Stimulated activated CD8-positive, alpha-beta memory T cell treated with anti-CD3 and anti-CD28 coated beads, Interleukin-12 subunit alpha, Interleukin-12 subunit beta, amount 100 ng/mL, for 1 hour (primary cell): ENCODE measurements at places on chromosomes 5 and 9.

DNA sequence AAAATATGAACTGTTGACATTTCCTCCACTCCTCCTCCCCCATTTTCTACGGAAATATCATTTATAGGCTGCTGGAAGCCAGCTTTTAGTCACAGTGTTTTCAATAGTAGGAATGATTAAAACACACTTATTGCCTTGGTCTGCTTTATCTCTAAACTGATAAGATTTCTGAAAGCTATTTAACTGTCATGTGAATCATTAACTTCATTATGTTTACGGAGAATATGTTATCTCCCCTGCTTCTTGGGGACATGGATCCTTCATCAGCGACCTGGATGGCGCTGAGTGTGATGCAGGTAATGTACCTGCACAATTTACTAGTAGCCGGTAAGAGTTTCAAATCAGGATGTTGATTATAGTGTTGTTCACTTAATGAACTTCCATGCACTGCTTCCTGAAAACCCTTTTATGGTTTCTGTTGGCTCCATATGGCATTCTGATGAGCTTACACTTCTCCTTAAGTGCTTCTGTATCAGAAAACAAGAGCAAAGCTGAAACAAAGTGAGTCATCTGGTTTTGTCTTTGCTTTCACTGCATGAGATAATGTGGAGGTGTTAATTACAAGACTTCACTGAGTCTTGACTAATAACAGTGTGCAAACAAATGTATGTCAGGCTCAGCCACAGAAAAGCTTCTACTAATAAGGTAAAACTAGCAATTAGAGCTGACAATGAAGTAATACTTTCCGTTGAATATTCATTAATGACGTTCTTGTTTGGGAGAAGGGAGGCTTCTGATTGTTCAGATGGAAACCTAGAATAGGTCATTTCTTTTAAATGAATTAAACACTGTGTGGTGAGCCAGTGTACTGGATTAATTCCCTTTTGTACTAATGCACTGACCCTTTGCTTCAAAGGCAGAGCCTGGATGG lies 162.4 kb upstream of the ZNF608 start:
- no peak for DNase-seq

- no peak for DNase-seq
Observed at GRCh38 chr5:37532976-37533740, 154.0 kb downstream of the WDR70 start.

DNA sequence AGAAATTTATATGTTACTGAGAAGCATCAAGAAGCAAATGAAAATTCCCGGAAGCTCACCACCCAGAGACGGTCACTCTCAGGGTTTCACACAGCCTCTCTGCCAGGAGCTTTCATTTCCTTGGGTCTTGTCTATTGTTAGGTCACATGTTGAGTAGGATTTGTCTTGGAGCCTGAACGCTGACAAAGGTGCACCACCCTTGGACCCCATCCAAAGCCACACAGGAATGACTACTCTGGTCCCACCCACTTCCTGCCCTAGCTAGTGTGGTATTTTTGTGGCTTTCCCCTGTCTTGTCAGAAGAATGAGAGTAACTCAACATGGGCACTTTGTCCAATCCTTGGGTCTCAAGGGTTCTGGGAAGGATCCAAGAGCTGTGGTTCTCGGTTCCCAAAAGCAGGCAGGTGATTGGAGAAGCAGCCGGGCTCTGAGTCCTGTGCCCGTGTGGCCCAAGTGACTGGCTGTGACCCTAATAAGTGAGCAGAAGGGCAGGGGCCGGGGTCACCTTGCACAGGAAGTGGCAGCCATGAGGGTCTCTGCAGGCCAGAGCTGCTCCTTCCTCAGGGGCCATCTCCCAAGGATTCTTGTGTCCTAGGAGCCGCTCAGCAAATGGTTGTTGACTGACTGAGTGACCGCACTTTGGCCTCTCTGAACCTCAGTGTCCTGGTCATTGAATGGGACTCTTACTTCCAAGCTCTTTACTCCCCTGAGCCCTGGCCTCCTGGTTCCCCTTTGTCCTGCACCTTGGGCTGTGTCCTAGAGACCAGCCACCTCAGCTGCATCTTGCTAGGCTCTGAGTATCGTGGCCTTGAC lies 6.9 kb downstream of the FGD3 start:
- peak; percentile 69 for DNase-seq

- no peak for DNase-seq
Observed at GRCh38 chr9:126673689-126674364, 60.1 kb downstream of the LMX1B start.

- no peak for DNase-seq
Observed at GRCh38 chr5:39905356-39905755, 480.6 kb upstream of the DAB2 start.

GRCh38 chr9:92746567-92747458 lies 17.8 kb downstream of the BICD2 start:
- DNase-seq: no peak

GRCh38 chr9:21803649-21804048 lies 1.2 kb downstream of the MTAP start:
- no peak for DNase-seq

DNA sequence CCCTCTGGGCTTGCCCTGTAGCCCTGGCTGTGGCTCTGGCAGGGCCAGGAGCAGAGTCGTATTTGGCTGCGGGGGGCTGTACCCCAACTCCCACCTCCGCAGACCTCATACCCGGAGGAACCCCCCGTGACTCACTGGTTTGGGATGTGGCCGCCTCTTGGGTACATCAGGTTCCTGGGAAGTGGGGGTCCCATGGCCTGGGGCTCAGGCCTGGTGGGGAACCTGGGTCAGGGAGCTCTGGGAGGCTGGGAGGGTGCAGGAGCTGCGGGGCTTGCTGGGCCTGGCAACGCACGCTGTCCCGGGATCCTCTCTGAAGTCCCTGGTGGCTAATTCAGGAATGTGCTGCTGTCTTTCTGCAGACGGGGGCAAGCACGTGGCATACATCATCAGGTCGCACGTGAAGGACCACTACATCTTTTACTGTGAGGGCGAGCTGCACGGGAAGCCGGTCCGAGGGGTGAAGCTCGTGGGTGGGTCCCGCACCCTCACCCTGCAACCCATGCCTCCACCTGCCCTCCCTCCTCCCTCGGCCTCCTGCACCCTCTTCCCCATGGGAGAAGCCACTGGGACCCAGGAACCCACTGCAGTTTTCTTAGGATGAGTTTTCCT lies 2.4 kb downstream of the LCN1 start:
- DNase-seq: no peak

GRCh38 chr5:160048131-160048530 lies 39.2 kb downstream of the TTC1 start:
- DNase-seq: no peak

DNA sequence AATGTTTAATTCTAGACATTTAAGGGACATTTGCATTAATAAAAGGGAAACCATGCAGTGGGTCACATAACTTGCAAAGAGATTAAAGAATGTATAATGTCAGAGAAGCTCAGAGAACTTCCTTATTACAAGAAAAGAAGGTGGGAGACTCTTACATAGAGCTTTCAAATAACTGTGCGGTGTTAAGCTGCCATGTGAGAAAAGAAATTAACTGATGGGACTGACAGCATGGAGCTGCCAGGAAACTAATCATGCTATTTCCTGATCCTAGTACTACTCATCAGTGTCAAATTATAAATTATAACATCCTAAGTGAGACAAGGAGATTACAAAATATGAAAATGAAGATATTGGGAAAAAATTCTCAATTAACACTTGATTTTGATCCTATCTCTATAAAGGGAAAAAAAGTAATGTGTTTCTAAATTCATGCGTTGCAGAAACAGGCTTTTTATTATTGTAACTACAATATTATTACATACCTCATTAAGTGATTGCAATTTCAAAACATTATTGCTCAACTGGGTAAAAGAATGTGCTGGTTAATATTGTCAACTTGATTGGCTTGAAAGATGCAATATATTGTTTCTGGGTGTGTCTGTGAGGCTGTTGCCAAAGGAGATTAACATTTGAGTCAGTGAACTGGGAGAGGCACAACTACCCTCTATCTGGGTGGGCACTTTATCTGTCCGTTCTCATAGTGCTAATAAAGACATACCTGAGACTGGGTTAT lies 609.5 kb upstream of the NUDT12 start:
- no peak for DNase-seq

GRCh38 chr5:169153405-169153804 lies 147.5 kb downstream of the SLIT3 start:
- DNase-seq: no peak

- no peak for DNase-seq
Observed at GRCh38 chr5:180673371-180674089, 24.1 kb upstream of the FLT4 start.

DNA sequence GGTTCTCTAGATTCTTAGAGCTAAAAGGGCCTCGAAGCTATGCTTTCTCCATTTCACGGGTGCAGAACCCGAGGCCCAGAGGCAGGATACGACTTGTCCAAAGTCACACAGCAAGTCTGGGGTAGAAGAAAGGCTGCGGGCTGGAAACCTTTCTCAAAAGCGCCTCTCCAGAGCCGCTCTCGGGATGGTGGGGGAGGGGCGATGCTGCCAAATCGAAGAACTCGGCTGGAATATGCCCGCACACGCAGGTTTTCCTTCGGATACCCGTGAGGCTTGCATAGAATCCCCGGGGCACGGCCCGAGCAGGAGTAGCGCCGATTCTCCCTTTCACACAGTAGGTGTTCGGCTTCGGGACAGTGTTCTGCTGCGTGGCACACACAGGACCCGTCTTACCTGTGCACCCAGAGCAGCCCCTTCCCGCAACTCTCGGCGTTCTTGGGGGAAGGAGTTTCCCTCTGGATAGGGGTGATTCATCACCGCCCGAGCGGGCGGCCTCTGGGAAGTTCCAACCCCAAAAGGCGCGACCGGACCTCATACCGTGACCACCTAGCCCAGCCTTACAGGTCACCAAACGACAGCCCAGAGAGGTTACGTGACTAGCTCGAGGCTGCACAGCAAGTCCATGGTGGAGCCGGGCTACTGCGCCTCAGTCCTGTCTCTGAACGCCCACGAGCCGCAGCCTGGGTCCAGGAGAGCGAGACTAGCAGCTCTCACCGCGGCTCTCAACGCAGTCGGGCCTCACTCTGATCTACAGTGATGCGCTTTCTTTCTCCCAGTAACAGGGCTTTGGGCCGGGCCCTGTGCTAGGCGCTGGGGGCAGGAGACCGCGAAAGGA lies 4.1 kb downstream of the PAX5 start:
- DNase-seq: no peak

DNA sequence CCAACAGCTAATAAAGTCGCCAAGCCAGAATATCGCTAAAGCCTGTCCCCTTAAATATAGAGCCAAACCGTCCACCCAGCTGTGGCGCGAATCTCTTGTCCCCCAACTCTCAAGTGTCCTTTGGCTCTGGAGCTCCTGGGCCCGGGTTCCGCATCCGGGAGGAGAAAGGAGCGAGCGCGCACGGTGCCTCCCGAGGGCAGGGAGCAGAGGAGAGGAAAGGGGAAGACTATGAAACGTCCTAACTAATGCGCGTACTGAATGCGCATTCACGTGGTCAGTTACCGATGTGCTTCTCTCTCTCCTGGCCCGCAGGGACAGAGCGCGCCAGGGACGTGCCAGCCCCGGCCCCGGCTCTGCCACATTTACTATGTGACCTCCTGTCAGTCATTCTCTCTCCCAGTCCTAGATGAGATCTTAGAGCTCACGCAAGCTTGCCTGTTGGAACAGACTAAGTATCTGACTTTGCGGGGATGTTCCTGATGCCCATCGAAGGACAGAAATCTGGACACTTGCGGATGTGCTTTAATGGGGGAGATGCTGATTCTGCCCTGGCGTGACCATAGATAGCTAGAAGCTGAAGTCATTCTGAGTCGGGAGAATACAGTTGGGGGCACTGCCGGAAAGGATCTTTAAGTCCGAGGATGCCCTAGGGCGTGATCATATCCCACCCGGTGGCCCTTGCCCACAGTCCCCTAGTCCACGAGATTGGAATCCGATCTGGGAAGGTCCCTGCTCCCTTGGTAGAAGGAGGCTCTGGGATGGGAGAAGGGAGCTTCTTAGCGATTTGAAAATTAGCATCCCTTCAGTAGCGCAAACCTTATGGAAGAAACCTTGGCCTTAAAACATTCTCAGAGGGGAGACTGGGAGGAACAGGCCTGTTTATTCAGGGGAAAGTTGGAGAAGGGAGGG lies 5.7 kb upstream of the EBF1 start:
- DNase-seq: no peak

GRCh38 chr5:26237489-26237888 lies 800.9 kb downstream of the CDH9 start:
- no peak for DNase-seq

- no peak for DNase-seq
Observed at GRCh38 chr5:84382363-84383295, 2.1 kb downstream of the EDIL3 start.

DNA sequence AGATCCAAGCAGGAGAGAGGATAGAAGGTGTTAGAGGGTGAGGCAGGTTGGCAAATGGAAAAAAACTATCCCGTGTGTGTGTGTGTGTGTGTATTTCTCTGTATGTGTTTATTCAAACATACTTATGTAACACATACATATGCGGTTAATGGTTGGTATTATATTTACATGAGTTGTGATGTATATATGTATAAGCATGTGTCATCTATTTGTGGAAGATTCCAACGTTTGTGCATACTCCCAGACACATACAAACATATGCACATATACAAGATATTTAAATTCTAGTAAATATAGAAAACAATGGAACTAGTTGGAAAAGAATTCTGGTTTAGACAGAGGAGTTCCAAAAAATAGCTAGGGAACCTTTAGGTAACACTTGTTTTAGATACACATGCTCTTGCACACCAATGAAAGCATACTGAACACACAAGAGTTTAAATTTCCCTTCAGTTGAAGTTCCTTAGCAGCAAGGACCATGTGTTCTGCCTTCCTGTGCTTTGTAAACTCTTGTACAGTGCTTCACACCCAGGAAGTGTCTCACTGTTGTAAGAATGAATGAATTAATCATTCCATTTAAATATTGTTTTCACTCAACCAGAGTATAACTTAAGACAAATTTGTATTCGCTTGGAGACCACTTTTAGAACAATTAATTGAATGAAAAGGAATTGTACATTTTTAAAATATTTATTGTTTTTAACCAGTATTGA lies 257.8 kb downstream of the FER start:
- DNase-seq: no peak

DNA sequence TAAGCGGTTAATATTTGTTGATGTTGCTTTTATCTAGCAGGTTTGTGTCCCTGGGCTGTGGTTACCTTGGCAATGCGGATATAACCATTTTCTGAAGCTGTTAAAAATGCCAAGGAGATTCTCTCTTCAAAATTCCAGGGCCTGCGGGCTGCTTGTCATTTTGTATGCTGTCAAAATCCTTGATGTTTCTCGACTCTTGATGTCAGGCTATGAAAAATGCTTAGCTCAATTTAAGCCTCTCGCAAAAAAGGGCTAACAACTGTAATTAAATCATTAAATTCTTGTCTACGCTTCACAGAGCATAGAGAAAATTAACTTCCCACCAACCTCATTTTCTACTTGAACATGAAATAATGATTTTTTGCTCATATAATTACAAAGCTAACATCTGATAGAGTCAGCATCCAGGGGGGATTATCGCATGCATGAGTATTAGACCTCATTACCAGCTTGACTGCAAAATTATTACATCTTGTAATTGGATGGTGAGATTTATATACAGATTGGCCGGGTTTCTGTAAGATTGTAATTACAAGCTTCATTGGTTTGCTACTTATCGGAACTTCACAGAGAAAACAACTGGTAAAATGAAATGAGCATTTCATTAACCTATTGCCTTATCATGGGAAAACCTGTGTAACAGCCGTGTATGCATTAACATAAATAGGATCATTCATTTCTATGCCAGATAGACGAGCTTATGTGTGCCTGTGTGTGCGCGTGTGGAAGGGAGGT lies 83.1 kb upstream of the IRX1 start:
- no peak for DNase-seq

GRCh38 chr5:176169393-176170063 lies 68.7 kb upstream of the SIMC1 start:
- DNase-seq: no peak
